ENCODE measurements at places on chromosomes 4 and X.

DNA sequence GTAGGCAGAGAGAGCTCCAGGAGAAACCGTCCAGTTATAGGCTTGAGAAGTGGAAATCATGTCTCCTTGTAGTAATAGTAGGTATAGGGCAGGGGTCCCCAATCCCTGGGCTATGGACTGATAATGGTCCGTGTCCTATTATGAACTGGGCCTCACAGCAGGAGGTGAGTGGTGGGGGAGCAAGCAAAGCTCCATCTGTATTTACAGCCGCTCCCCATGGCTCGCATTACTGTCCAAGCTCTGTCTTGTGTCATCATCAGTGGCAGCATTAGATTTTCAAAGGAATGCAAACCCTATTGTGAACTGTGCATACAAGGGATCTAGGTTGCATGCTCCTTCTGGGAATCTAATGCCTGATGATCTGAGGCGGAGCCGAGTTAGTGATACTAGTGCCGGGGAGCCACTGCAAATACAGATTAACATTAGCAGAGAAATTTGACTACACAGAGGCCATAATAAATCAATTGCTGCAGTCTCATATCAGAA lies 67.6 kb downstream of the MRPL1 start:
- DNase-seq = no peak

DNA sequence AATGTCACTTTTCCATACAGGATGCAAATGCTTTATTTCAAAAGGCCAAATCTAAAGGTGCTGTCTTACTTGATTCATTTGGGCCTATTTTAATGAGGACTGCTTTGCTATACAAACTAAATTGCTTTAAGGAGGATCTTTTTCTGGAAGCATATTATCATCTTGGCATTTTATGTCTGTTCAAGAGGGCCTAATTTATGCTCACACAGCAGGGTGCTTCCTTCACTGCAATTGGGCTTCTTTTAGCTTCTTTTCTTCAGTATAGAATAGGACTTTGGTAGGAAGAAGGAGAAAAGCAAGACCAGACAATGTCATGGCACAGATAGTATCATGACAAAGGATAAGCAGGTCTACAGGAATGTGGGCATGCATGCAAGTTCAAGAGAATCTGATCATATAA lies 222.4 kb upstream of the ANKRD50 start:
- no peak for DNase-seq

DNA sequence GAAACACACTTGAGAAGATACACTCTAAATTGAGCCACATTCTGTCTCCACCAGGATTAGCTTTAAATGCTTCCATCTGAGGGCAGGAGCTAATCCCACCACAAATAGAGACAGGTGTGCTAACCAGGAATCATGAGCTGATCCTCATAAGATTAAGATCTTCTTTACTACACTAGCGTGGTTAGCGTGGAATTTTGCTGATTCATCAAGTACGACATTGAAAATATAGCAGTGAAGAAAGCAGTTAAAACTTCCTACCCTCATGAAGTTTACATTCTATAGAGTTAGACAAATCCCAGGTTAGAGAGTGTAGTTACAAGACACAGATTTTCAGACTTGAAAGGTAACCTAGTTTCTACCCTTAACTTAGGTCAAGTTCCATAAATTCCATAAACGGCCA lies 5.3 kb upstream of the APELA start:
- DNase-seq = no peak

DNA sequence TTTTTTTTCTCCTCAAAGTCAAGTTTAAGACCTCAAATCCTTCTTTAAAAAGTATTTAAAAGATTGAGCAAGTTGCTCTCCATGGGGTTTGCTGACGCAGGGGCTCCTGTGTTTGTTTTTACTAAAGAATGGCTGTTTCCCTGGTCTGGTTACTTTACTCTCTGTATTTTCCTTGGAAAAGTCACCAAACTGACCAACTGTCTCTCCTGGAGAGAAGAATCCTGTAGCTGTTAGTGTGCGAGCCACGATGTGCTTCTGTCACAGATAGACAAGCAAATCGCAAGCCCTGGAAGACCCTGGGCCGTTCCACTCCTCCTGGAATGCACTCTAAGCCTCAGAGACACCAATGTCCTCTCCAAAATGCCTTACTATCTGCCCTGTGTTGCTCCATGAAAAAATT lies 212.1 kb downstream of the CHIC2 start:
- DNase-seq = no peak

- DNase-seq = no peak
Measured at GRCh38 chrX:6768881-6769280, 234.0 kb upstream of the VCX3A start.

DNA sequence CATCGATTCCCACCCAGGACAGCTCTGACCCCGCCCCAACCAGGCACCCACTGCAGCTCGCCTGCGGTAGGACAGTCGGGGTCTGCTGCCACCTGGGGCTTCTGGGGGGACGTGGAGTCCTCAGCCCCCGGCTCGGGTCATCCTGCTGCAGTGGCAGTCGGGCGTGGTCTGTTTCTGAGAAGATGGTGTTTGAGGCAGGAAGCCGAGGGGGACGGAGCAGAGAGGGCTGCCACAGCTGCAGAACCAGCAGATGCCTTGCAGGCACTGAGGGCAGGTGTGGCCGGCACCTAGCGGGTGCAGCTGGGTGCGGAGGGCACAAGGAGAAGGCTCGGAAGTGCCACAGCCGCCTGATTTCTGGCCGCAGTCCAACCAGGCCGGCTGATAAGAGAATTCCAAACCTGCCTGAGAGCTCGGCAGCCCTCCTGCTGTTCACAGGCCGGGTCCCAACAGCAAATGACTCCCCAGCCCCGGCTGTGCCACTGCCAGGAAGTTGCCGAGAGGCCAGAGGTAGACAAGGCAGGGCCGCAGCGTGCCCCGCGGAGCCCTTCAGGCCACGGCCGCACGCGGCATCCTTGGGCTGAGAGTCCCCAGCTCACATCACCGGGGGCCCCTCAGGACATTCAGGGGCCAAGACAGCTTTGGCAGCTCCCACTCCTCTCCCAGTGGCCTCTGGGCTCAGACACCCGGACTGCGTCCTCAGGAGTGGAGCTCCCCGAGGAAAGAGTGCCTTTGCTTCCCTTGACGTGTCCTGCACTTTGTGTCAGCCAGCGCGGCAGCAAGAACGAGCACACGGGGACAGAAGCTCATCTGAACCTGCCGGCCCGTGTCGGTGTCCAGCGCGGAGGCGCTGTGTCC lies 9.4 kb upstream of the CPLX1 start:
- no peak for DNase-seq

DNA sequence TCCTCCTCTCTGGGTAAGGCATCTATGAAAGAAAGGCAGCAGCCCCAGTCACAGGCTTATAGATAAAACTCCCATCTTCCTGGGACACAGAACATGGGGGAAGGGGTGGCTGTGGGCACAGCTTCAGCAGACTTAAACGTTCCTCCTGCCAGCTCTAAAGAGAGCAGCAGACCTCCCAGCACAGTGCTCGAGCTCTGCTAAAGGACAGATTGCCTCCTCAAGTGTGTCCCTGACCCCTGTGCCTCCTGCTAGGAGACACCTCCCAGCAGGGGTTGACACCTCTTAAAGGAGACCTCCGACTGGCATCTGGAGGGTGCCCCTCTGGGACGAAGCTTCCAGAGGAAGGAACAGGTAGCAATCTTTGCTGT lies 89.9 kb downstream of the EFHC2 start:
- DNase-seq = no peak

- no peak for DNase-seq
Measured at GRCh38 chr4:14701896-14702295, 300.4 kb upstream of the CPEB2 start.

DNA sequence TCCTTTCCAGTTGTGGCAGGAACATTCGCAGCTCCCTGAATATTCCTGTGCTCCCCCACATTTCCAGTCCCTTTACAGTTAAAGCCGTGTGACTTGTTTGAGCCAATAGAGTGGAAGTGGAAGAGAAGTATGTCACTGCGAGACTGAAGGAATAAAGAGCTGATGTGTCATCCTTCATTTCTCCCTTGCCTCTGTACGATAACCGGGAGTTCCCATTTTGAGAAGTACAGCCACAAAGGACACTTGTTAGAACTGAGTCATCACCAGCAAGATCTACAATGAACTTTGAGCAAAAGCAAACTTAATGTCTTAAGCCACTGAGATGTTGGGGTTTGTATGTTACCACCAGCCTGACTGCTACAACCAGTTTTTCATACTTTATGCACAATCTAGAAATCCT lies 92.3 kb downstream of the SPRY1 start:
- DNase-seq = no peak

- DNase-seq = no peak
Measured at GRCh38 chrX:132412208-132412607, 76.6 kb downstream of the MBNL3 start.

DNA sequence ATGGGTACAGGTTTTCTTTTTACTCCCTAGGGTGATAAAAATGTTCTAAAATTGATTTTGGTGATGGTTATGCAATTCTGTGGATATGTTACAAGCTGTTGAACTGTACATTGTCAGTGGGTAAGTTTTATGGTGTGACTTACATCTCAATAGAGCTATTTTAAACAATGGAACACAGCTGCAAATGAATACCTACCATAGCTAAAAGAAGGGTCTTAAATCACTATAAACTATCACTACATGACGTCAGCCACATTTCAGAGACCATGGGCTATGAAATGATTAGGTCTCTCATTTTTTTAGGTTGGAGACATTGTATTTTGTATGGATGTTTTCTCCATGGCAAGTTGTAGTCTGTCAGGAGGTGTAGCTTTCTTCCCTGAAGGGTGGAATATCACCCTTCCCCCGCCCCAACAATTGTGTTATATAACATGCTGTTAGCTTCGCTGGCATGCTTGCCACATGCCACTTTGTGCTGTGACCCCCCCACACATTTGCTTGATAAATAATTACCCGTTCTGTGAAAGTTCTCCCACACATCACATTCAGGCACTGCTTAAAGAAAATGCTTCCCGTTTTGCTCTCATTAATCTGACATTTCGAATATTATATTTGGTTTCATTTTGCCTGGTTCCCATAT lies 159.7 kb downstream of the ARHGAP10 start:
- DNase-seq = no peak

DNA sequence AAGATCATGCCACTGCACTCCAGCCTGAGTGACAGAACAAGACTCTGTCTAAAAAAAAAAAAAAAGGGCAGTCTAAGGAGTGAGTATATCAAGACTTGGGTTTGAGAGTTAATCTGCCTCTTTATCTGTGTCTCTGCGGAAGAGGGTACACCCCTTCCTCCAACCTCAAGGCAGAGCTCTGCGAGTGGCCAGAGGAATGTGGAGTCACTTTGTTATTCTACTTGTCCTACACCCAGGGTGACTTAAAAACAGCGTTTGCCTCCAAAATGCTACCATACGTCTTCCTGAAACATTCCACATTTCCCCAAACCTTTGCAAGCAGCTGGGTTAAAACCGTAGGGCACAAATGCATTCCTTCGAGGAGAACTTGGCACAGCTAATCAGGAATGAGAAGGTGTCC lies 199.9 kb downstream of the SHOX start:
- no peak for DNase-seq

GRCh38 chr4:144732584-144733428 lies 86.8 kb downstream of the HHIP start:
- DNase-seq = no peak

DNA sequence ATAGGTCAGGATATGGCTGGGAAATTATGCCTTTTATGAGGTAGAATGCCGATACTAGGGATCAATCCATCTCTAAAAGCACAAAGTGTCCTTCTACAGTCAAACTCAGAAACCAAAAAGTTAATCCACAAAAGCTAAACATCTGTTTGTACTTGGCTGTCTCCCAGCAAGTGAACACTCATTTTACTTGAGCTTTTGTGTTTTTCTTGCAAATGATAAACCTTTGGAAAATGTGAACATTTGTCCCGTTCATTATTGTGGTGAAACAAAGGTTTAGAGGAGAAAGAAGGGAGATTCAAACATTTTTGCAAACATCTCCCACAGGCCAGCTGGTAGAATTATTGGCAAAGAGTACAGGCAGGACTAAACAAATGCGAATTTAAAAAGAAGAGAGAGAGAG lies 300.6 kb upstream of the SPANXN1 start:
- DNase-seq = no peak

- no peak for DNase-seq
Measured at GRCh38 chr4:154406018-154406795, 85.4 kb downstream of the DCHS2 start.

- DNase-seq = no peak
Measured at GRCh38 chrX:109782994-109783700, 50.1 kb upstream of the ACSL4 start.

Measured in stimulated activated CD8-positive, alpha-beta memory T cell treated with anti-CD3 and anti-CD28 coated beads, Interleukin-7, amount 100 ng/mL, for 48 hours (primary cell).